Upper lobe of left lung (tissue), 6 donors: ENCODE measurements at places on chromosomes 4 and X. TPM values are rescaled to one million over a fixed set of nuclear protein-coding genes. Genes with fewer than 3 reads are reported as not detected.

DNA sequence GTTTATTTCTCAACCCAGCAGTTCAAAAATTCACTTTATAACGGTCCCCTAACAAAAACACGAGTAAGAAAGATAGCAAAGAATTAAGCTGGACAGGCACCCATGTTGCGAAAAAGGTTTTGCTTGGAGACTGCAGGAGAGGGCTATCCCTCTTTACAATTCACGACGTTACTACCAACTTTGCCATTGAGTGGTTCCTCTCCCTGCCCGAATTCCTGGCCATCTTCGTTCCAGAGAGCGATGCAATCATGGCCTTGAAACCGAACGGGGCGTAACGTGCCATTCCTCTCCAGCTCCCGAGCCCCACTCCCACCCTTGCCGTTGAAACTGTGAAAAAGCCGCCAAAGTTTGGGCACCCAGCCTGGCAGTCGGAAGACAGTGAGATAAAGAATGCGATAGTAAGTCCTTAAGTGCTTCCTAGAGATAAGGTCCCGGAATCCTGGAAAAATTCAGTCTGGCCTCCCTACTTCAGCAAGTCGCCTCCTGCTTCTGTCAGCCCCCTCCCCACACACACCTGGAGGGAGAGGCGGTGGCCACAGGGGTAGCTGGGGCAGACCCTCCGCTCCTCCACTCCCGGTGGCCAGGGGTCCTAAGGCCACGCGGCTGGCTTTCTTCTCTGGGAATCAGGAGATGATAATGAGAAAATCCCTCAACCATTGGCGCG, 65.2 kb downstream of the FBXO8 start:
- H3K27ac ChIP-seq = no peak overlapping the region
- DNase-seq = peak; percentile 10
- peaks cover 16% of the 10 kb centered on the region for H3K4me1 ChIP-seq
- H3K36me3 ChIP-seq = no peaks in the 10 kb centered on the region
- H3K4me3 ChIP-seq = peak overlapping the region; percentile 24
- peaks cover 36% of the 10 kb centered on the region for H3K27me3 ChIP-seq

- H3K4me1 ChIP-seq = peaks cover 2% of the 10 kb centered on the region
- no peaks in the 10 kb centered on the region for H3K36me3 ChIP-seq
- no peak for DNase-seq
- no peak overlapping the region for H3K4me3 ChIP-seq
Measured at GRCh38 chrX:41303013-41303412, 30.9 kb upstream of the DDX3X start.

GRCh38 chrX:17719711-17720110, 17.6 kb upstream of the SCML1 start:
- no peak overlapping the region for H3K27ac ChIP-seq
- no peak for DNase-seq
- no peak overlapping the region for H3K4me3 ChIP-seq
- no peaks in the 10 kb centered on the region for H3K36me3 ChIP-seq
- no peaks in the 10 kb centered on the region for H3K27me3 ChIP-seq
- no peaks in the 10 kb centered on the region for H3K4me1 ChIP-seq

GRCh38 chr4:116401293-116401692, 684.1 kb downstream of the TRAM1L1 start:
- no peaks in the 10 kb centered on the region for H3K36me3 ChIP-seq
- H3K27ac ChIP-seq = no peak overlapping the region
- H3K4me1 ChIP-seq = no peaks in the 10 kb centered on the region
- no peaks in the 10 kb centered on the region for H3K27me3 ChIP-seq
- DNase-seq = no peak

DNA sequence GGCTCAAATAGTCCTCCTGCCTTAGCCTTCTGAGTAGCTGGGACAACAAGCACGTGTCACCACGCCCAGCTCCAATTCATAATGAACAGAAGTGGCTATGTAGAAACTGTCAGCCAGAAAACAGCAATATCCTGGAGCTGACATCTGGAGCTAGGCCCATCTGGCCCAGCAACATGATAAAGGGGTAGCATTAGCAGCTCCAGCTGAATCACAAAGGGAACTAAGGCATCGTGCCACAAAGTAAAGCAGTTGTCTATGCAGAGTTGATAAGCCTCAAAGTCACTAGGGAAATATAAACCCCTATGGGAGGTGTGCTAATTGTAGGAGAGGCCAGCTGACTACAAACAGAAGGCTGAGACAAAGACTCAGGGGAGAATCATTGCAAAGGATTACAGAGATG, 270.5 kb upstream of the GPC4 start:
- H3K27ac ChIP-seq = no peak overlapping the region
- H3K4me1 ChIP-seq = no peaks in the 10 kb centered on the region
- no peak overlapping the region for H3K4me3 ChIP-seq
- H3K27me3 ChIP-seq = no peaks in the 10 kb centered on the region
- no peak for DNase-seq

DNA sequence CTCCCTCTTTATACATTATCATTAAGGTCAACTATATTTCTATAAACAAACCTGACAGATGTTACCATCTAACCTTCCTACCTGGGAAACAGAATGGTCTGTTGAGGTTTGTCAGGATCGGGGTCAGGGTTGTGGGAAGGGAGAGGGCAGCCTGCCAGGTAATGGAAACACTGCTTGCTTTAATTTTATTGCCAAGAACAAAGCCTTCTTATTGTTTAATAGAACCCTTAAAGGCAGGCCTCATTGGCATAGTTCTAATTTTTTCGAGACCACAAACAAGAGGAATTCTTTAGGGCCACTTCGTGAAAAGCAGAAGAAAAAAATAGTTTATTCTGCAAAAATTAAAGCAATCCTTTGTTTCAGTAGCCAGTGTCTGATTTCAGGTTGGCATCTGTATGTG, 113.2 kb downstream of the MID1 start:
- H3K36me3 ChIP-seq = no peaks in the 10 kb centered on the region
- H3K27ac ChIP-seq = no peak overlapping the region
- H3K4me1 ChIP-seq = no peaks in the 10 kb centered on the region

DNA sequence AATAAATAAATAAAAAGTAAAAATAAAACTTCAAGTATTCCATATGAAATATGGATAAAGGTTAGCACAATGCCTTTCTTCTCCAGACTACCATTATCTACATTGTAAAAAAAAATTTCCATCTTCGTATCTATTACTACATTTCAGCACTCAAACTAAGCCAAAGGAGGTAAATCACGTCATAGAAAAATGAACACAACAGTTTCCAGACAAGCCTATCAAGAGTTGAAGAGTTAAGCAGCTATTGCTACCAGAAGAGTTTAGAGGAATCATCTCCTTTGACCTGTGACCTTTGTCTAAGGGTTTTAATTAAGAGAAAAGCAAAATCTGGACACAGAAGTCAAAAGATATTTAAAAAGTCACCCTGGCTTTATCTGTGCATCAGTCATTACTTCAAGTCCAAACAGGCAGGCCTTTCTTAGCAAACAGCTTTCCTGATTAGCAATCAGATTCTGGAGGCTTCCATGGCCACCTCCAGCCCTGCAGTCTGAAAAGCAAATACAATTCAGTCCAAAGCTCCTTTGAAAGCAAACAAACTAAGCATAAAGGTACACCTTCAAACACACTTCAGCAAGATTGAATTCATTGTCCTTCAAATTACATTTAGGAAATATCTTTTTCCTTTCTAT, 82.2 kb downstream of the APBB2 start:
- H3K27me3 ChIP-seq = no peaks in the 10 kb centered on the region
- no peak for DNase-seq
- peaks cover 40% of the 10 kb centered on the region for H3K4me1 ChIP-seq
- H3K4me3 ChIP-seq = no peak overlapping the region
- no peak overlapping the region for H3K27ac ChIP-seq
- no peaks in the 10 kb centered on the region for H3K36me3 ChIP-seq

DNA sequence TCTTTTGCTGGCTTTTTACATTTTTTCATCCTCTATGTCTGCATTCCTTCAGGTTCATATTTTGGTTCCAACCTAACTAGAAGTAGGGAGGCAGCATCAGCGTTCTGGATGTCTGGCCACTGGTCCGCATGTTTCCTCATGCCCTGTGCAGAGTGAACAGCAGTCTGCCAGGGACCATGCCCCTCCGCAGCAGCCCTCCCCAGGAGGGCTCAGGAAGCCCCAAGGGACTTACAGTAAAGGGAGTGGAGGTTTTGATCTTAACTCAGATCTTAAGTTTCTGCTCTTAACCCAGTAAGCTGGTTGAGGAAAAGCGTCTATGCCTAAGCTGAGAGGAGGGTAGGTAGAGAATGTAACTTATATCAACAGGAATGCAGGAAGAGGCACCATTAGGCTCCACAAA, 45.0 kb upstream of the LEF1 start:
- H3K4me1 ChIP-seq = no peaks in the 10 kb centered on the region
- no peak for DNase-seq
- H3K27ac ChIP-seq = no peak overlapping the region
- H3K27me3 ChIP-seq = no peaks in the 10 kb centered on the region

The CHIC1 gene
- total RNA-seq = 15.1 TPM
